SK-N-SH (cell line): ENCODE measurements at places on chromosomes 4 and X.

DNA sequence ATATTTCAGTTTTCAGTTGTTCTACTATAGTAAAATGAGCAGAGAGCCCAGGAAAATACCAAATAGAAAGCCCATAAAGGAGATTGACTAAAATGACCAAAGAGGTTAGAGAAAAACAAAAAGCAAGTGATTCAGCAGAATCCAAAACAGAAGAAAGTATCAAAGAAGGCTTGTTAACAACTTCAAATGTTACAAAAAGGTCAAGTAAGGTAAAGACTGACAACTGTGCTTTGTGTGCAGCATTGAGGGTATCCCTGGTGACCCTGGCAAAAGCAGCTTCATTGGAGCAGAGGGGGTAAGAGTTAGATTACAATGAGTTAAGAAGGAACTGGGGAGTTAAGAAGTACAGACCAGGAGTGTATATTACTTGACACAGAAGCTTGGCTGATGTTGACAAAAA lies 317.9 kb downstream of the OPHN1 start:
- no peak for DNase-seq

DNA sequence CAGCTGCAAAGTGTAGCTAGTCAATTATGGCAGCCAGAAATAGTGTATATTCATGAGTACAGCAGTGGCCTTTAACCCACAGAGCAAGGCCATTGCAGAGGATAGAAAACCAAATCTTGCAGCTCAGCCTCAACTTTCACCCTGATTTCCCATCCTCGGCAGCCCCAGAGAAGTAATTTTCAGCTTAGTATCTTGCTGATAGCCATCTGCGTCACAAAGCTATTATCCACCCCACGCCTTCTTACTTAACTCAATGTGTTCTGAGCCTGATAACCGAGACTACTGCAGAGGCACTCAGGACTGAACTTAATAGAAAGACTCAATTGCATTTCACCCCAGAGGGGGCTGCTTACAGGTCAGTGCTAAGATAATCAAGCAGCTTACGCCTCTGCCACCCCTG lies 174.5 kb upstream of the MAOA start:
- no peak for DNase-seq

GRCh38 chrX:78979789-78980464 lies 34.7 kb downstream of the P2RY10 start:
- no peak for DNase-seq

DNA sequence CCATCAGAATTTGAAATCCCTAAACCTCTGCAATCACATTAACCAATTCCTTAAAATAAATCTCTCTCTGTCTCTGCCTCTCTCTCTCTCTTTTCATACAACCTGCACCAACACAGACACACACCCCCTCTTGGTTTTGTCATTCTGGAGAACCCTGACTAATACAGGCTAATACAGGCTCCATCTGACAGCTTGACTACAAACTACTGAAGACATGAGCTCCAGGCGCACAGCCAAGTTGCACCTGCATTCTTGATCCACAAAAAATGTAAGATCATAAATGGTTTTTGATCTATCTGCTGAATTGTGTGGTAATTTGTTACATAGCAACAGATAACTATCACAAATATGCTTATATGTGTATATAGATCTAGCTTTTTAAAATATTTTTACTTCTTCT lies 2414.2 kb downstream of the PCDH7 start:
- no peak for DNase-seq

DNA sequence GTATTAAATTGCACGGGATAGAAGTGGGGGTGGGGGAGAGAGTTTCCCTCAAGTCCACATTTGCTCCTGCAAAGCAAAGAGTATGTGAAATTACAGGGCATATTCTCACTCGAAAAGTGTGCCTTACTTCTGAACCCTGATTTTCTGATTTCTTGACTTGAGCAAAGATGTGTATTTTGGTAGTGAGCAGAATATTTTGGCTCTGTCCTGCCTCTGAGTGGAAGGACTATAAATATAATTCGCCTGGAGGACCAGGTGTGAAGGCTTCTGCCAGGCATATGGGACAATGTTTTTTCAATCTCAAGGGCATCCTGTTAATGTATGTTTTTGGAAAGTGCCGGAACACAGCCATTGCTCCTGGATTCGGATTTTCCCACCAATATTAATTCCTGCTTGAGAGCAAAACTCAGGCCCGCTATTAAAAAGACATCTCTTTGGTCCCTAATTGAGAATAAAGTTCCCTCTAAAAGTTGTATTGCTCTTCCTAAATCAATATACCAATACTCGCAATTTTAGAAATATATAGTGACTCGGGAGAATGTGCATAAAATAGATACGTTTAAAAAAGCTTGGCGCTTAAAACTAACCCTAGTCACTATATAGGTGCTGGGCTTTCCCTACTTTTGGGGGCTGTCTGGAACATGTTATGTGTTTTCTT lies 15.3 kb upstream of the PITX2 start:
- DNase-seq, result no peak

GRCh38 chrX:24498975-24499374 lies 33.9 kb downstream of the PDK3 start:
- peak; percentile 30 for DNase-seq

DNA sequence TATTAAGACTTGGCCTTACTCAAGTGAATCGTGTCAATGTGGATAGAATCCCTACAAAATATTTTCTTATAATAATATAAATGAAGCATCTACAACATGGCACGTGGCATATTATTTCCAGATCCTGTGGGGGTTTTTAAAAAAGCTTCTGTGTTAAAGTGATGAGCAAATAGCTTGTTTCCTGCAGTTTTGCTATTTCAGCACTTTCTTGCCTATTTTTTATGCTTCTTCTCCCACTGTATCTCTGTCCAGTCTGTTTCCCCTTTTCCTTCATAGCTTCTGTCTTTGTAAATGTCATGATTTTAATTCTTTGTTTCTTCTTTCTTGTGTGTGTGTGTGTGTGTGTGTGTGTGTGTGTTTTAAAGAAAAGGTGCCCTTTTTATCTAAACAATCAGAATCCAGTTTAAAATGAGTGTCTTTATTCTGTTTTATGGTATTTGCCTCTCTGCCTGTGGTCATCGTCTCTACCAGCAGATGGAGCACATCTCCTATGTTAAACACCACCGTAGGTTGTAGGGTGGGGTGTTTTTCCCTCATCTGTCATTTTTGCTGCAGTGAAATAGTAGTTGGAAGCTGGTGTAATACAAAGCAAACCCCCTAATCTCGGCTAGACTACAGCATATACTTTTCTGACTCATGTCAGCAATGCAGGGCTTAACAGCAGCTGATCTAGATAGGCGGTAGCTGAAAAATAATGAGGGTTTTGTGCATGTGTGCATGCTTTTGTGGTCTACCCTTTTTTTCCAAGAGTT lies 33.1 kb downstream of the FTHL17 start:
- DNase-seq, result peak; percentile 40

GRCh38 chr4:13544606-13545393 lies 492 bp upstream of the NKX3-2 start:
- DNase-seq, result peak; percentile 87

- DNase-seq, result peak; percentile 12
These were observed 99.0 kb upstream of the OTUD4 start for GRCh38 chr4:145279122-145279960.

DNA sequence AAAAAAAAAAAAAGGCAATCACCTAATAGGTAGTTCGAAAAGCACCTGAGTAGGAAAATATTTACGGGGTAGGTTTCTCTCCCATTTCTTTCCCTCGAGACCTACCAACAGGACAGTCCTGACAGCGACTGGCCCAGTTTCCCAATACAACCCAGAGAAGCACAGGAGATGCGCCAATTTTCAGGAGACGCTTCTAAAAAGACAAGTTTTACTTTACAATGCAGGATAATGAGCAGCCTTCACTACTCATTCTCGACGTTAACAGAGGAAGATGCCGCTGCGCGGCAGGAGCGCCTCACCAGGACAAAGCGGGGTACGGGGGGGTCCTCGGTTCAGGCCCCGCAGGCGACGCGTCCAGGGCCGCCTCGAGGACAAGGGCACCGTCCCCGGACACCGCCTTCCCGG lies 708 bp downstream of the BCLAF3 start:
- no peak for DNase-seq

GRCh38 chrX:65493431-65493830 lies 41.2 kb downstream of the LAS1L start:
- no peak for DNase-seq

GRCh38 chrX:15310117-15310516 lies 5.3 kb downstream of the ASB11 start:
- no peak for DNase-seq

- DNase-seq, result no peak
These were observed 428.4 kb downstream of the AFF2 start for GRCh38 chrX:148928811-148929210.

DNA sequence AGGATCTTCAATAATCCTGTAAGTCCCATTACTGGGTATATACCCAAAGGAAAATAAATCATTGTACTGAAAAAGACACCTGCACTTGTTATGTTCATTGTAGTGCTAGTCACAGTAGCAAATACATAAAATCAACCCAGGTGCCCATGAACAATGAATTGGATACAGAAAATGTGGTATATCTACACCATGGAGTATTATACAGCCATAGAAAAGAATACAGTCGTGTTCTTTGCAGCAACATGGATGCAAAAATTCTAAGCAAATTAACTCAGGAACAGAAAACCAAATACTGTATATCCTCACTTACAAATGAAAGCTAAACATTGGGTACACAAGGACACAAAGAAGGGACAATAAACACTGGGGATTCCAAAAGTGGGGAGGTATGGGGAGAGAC lies 100.8 kb upstream of the BMP2K start:
- no peak for DNase-seq

- DNase-seq, result no peak
These were observed 772.0 kb downstream of the TRIML1 start for GRCh38 chr4:188911199-188911598.

GRCh38 chr4:7107166-7107905 lies 39.5 kb upstream of the GRPEL1 start:
- DNase-seq, result peak; percentile 11

- no peak for DNase-seq
These were observed 344.9 kb upstream of the NOCT start for GRCh38 chr4:138670681-138671080.

DNA sequence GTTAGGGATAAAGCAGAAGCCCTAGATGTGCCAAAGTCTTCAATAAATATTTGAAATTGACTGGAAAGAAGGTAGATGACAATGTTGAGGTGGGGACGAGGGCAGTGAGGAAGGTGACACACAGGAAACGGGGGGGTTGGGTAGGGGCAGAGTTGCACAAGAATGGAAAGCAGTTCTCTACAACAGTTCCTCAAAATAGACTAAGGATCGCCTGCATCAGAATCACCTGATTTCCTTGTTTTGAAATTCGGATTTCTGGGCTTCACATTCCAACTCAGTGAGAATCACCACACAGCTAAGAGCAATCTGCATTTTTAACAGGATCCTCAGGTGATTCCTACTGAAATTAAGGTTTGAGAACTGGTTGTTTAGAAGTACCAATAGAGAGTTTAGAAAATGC lies 70.6 kb downstream of the ARFIP1 start:
- no peak for DNase-seq

DNA sequence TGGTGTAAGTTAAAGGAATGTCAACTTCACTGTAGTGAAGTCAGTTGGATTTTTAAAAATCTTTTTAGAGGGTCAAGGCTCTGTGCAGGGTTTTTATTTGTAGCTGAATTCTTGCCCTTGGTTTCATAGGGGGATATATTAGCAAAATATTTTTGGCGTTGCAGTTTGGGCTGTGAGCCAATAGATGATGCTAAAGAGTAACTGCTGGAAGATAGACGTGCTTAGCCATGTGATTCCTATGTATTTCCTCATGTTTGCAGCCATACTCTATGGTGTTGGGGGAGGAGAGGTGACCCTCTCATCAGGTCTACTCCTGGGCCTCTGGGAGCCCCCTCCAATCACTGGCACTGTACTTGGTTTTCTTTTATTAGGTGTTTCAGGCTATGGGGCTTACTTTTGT lies 246.7 kb upstream of the ARHGAP24 start:
- no peak for DNase-seq

- no peak for DNase-seq
These were observed 6.8 kb downstream of the HNRNPDL start for GRCh38 chr4:82423245-82424054.

DNA sequence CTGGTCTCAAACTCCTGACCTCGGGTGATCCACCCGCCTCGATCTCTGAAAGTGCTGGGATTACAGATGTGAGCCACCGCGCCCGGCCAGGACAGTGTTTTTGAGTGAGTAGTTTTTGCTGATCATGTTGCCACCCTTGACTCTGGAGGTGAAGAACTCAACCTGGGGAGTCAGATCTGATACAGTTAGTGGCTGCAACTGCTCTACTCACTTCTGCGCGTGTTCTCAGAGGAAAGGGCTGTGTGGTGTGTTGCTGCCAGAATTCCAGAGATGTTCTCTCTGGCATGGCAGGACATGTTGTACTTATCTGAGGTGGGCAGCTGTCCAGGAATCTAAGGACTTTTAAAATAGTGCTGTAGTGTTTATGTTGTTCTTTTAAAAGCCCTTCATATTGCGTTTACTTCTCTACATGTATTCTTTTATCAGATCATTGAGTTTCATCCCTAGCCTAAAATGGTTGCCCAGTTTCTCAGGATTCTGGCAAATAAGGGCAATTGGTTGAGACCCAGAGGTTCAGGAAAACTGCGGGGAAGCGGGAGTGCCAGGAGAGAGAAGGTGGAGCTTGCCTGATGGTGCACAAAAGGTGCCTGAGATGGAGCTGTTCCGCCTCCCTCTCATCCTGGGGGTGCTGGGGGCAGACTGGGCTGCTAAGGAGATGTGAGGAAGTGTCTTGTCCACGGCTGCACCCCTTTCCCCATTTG lies 97.7 kb downstream of the ARHGAP10 start:
- no peak for DNase-seq

GRCh38 chr4:33091961-33092360 lies 2371.8 kb downstream of the PCDH7 start:
- no peak for DNase-seq

GRCh38 chr4:182829196-182829595 lies 88.0 kb downstream of the DCTD start:
- no peak for DNase-seq

DNA sequence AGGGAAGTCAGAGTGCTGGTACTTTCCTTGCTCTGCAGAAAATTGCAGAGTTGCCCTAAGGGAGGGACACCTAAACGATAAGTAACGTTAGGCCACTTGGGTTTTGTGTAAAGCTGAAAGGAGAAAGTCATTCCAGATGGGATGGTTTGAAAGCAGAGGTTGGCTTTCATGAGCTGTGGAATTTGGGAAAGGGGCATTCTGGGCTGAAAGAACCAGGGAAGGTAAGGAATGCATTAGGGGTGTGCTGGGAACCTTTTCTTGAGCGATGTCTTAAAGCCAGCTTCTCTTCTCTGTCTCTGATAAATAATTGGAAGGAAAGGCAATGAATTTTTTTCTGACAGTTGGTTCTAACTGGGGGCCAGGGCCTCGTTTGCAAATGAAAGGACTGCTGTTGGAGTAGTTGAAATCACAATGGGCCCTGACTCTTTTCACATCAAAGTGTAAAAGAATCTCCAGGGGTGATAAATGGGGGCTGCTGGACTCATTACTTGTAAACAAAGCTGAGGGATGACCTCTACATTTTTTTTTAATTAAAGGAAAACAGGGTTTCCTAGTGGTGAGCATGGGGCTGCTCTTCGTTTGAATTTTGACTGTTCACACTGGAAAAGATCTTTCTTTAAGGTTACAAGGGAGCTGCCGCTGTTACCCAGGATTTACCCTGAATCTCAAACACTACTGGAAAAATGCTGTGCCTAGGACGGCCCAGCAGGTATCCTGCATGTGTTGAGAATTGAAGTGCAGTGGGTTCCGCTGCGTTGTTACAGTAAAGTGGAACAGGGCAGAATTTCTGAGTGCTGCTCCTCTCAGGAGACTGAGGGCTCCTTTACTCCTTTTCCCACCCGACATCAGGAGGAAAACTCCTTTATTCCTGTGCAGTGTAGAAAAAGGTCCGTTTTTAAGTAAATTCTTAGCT lies 25.0 kb downstream of the AFF1 start:
- DNase-seq, result no peak
